NCI-H2081 (cell line): ENCODE measurements at places on chromosomes 5 and 9.

GRCh38 chr9:136012651-136013050, 51.5 kb upstream of the UBAC1 start:
- no peak for DNase-seq

DNA sequence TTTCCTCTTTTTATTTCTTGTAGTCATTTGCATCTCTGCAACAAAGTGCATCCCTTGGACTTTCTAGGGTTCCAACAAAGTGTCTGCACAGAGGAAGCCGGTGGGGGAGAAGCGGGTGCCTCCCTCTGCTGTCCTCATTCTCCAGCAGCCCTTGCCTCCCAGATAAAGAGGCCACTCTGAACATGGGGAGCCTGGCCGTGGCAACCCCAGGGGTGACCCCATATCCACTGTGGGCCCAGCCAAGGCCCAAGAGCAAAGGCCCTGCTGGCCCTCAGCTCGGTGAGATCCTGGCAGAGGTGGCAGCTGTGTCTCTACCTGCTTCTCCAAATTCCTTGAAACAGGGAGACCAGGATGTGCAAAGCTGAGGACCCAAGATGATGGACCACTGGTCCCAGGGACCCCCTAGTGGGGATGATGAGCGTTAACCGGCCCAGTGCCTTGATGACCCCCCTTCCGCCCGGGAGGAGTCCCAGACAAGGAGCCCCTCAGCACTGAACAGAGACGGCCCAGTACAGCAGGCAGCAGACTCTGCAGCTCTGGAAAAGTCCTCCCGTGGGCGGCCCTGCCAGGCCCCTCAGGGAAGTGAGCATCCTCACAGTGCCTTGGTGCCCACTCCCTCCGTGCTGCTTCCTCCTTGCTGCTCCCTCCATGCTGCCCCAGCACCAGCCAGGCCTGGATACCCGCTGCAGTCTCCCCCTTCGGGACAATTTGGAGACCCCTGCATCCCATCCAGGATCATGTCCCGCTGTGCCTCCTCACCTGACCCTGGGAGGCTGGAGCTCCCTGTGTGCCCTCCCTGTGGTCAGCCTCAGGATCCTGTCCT, 62.5 kb downstream of the MRPL36 start:
- no peak for DNase-seq

DNA sequence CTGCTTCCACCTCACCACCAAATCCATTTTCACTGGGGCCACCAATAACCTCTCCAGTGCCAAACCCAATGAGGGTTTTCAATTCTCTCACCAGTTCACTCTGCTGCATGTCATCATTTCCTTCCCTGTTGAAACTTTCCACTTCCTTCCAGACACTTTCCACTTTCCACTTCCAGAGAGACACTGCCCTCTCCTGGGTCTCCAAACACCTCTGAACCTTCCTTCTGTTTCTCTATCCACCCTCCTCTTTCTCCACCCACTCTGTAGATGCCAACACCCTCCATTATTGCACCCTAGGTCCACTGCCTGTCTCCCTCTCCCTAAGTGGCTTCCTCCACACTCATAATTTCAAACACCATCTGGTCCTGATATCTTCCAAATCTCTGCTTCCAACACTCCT, 39.6 kb downstream of the PDE6A start:
- no peak for DNase-seq

DNA sequence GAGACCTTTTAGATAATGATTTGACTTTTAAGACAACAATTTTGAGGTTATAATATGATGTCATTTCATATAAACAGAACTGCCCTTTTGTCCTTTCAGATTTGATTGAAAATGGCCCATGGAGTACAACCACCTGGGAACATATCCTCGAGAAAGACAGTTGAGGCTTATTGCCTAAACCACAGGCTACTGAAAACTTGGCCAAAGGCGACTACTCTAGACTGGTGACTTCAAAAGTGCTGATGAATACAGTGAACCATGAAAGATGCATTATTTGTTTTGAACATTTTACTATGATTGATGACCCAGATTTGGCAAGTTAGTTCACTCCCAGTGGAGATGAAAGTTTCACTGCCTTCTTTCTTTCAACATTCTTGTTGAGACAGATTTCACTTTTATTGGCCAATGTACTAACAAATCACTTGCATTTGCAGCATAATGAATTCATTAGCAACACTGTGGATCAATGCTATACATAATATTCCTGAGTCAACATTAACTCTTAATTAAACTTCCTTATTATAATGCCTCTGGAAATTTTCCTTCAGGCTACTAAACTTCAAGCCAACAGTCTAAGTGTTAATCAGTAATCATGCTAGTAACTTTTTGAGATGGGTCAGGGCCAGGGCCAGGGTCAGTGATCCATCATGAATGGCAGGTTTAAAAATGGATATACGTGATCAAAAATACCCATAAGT, 480.3 kb downstream of the RAB3C start:
- DNase-seq: no peak

- no peak for DNase-seq
Measured at GRCh38 chr9:91195372-91196012, 166.2 kb downstream of the AUH start.

- DNase-seq: peak; percentile 19
Measured at GRCh38 chr9:121499427-121500164, at the start of gene GGTA1. GGTA1 (minus strand) TSS chr9:121499844; CDS start chr9:121467922, 31,922 bp downstream.

DNA sequence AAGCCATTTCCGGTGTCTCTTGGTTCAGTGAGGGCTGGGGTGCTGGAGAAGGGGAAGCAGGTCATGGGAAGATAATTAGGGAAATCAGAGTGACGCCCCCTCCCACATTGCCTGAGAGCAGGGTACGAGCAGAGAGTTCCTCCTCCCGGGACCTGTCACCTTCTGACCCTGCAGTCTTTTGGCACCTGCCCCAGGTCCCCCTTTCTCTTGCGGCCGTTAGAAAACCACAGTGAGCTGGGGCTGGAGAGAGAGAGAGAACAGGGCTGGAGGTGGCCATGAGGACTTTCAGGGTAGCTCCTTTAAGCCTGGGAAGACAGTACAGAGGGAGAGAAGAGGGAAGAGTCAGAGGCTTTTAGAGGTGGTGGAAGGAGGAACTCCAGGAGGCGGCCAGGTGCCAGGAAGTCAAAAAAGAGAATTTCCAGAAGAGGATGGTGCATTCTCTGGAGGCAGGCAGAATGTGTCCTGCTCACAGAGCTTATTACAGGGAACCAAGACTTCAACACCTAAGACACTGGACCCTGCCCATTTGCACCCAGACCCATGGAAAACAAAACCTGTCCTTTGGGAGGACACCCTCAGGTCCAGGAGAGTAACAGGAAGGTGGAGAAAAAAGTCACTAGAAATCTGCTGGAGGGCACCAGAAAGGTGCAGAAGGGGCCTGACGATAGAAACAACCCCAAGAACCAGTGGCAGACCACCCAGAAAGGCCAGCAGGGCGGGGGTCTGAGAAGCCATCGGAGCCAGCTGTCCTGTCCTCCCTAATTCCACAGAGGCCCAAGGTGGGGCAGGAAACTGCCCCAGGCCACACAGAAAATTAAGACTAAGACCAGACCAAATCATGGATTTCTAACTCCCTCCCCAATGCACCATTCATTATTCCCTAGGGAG, 6.5 kb upstream of the ACSL6 start:
- no peak for DNase-seq

DNA sequence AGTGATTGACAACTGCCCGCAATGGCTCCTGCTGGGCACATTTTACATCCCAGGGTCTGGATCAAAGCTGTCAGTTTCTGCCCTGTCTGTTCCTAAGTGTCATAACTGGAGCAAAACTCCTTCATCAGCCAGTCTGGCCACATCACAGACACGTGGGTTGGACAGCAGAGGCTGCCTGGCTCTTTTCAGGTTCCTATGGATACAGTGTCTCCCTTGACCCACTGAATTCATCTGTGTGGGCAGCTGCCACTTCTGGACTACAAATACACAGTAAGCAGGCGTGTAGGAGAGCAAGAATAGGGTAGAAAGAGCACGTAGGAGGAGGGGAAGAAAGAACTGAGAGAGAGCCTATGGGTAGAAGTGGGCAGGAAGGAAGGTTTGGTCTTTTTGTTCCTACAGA, 238.0 kb downstream of the ENC1 start:
- no peak for DNase-seq

DNA sequence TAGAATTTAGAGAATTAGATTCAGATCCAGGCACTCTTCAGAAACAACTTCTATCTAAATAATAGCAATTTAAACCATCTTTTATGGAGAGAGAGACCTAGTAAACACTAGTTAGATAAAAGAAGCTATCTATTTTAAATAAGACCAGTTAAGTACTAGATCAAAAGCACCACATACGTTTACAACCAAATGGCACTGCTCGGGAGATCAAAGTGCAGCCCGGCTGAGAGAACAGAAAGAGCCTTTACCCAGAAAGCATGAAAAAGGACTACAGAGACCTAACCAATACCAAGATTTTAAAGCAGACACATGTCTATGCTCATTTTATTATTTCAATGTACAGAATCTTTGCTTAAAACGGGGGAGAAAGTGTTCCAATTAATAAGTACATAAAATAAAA, 30.8 kb downstream of the LIX1 start:
- no peak for DNase-seq

DNA sequence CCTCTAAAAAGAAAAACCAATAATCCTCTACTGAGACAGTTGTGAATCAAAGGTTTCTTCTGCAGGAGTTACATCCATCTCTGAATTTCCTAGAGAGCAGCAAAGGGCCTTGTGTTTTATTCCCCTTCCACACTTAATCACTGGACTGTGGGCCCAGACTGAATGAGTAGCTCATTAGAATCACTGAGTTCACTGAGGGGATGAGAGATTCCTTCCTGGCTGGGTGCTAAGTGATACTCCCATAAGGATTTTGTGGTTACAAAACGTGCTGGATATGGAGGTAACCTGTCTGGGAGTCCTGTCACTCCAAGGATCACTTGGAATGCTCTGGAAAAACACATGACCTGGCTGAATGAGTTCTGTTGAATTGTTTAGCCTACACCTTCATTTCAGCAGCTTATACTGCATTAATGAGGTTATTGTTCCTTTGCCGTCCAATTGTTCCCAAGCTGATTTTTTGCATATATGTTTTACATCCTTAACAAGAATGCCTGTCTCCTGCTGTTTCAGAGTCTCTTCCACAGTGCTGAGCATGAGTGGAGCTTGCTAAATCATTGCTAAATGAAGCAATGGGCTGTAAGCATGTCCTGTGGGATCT, 82.9 kb downstream of the MEF2C start:
- no peak for DNase-seq

GRCh38 chr9:61666310-61666709, 476.5 kb downstream of the SPATA31A7 start:
- DNase-seq: no peak

GRCh38 chr5:56840597-56840996, 25.2 kb downstream of the MAP3K1 start:
- no peak for DNase-seq

GRCh38 chr5:75885849-75886596, 168.8 kb upstream of the POC5 start:
- no peak for DNase-seq
